ENCODE measurements at places on chromosomes 13 and 19.

- no peak for DNase-seq
These were observed 16.7 kb downstream of the SYDE1 start for GRCh38 chr19:15123900-15124299.

DNA sequence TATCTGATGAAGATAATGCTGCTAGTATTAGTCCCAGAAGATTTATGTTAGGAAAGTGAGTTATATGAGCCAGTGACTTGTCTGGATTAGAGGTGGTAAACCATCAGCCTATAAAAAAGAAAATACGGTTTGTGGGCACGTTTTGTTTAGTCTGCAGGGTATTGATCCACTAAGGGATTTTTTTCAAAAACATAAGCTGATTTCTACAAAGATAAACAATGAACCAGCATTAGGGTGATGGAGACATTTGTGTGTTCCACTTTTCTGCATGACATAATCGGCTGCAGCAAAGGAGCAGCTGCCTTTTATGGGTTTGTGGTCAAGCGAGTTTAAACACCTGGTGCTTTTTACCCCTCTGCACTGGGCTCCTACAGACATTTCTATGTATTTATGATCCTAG, 836.4 kb upstream of the GPC6 start:
- DNase-seq = no peak

GRCh38 chr19:45954156-45954555, 19.5 kb downstream of the NOVA2 start:
- DNase-seq = no peak

DNA sequence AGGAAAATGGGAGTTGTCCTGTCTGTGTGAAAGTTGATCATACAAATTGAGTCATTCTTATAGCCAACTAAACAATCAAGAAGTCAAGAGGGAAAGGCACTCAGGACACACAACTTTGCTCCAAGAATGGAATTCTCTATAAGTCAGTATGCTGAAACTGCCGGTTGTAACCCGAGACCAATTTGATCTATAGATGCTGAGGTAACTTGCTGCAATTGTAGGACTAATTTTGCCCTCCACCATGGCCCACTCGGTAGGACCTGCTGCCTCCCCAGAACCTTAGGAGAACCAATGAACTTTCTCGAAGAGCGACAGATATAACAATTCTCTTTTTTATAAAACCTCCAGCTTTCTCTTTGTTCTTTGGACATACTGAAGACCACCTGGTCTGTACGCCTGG, 157.0 kb downstream of the RNF17 start:
- DNase-seq = no peak

GRCh38 chr13:26498656-26499601, 58.6 kb upstream of the WASF3 start:
- peak; percentile 26 for DNase-seq

DNA sequence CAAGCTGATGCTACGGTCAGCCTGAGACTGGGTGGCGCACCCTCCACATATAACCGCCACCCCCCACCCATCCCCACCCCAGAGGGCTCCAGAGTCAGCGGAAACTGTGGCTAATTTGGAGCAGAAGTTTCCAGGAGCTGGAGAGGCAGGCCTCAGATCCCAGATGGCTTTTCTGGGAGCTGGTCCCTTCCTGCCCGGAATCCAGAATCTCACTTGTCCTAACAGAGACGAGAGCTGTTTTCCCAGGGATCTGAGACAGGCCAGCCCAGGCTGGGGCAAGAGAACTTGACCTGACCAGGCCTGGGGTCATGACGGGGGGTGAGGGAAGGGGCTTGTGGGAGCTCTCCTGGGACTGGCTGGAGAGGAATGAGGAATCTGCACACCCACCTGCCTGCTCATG, 6.5 kb downstream of the EPHX3 start:
- DNase-seq = no peak

GRCh38 chr19:44587963-44588770, 25.2 kb upstream of the IGSF23 start:
- DNase-seq = no peak

DNA sequence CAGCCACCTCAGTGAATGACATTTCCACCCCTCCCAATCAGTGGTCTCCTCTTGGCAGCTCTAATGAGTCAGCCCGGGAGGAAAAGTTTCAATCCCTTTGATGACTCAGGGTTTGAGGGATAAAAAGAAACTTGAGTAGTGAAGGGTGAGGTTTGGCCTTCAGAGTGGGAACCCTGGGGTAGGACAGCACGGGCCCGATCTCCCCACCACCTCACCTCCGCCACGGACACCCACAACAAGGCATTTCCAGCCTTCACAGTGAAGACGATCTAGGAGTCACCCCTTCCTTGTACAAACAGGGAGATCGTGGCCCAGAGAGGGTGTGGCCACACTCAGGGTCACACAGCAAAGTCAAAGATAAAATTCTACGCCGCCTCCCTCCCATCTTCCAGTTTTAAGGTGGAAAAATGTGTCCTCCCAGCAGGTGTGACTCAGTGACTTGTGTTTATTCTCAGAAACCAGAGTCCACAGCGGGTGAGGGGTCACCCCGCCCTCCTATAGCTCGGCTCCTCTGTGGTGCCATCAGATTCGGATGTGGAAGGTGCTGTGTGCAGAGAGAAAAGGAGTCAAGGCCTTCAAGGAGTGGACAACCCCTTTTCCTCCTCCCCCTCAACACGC, 12.3 kb downstream of the CIB3 start:
- DNase-seq = no peak

DNA sequence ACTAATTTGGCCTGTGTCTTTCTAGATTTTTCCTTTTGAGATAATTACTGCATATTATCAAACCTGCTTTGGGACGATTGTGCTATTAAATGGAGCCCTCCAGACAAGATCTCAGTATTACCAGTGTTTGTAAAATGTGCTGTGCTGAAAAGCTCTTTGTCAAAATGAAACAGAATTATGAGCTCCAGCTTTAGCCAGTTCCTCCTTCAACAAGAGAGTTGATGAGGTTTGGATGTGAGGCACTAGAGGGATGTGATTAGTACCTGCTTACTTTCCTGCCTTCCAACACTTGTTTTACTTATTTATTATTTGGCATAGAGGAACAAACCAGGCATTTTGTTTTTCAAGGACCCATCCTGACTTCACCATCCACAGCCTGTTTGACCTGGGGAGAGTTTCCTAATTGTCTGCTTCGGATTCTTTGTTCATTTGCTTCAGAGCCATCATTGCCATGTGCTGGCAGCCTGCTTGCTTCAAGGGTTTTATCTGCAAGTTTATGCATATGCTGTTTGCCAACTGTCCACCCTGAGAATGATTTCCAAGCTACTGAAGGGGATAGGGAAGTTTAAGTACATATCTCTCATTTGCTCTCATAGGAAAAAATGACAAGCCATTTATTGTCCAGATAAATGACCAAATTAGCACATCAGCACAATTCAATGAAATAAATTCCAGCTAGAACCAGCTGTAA, 32.9 kb upstream of the CPB2 start:
- DNase-seq = no peak

DNA sequence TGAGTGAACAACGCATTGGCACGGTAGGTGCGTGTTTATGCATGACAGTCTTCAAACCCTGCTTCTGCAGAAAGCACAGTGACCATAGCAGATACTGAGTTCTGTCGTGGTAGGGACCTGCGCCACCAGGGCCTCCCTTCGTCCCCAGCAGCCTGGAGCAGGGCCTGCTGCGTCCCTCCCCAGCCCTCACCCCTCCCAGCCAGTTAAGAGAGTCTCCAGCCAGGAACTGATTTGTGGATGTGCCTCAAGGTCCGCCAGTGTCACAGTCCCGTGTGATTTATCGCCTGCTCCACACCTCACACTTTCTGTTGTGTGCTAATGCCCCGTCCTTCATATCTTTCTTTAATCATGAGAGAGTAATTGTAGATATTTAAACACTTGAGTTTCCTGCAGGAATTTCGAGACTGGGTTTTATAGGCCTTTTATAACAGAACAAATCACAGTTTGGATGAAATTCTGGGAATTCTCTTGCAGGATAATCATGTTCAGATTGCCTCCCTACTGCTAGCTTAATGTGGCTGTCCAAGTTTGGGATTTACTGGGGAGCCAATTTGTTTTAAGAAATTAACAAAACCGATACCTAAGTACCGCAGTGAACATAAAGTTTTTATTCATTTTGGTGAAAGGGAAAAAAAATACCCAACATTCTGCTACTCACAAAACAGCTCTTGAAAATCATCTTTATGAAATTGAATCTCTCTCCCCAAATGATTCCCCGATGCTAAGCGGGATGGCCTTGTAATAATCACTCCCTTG, 438.6 kb downstream of the TSHZ3 start:
- DNase-seq = no peak

DNA sequence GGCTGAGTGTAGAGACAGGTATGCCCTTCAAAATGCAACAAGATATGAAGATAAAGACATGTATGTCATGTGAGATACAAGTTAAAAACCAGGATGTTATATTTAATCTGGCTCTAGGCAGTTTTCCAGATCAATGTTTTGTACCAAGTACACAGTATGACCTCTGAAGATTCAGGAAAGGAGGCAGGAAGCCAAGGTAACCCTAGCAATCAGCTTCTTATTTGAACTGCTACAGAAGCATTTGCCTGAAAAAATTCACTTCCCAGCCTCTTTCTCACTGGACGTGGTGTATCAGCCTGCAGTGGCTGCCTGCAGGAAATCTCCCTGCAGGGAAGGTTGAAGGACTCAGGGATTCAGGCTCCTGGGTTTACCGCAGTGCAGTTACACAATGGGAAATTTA, 24.1 kb downstream of the OLFM4 start:
- DNase-seq = no peak

- no peak for DNase-seq
These were observed 7.3 kb downstream of the SGTA start for GRCh38 chr19:2775556-2776430.

DNA sequence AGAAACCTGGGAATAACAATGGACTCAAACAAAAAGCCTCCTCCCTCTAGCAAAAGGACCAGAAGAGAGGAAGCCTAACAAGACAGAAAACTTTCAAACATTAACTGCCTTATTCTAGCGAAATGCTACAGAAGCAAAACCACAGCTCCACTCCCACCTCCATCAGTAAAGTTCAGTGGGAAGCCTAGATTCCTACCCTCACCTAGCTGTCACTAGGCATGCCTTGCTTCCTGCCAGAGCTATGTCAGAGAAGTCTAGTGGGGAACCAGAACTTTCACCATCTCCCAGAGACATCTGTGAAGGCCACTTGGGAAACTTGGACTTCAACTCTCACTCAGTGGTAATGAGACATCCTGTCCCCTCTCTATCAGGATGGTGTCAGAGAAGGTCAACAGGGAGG, 37.1 kb downstream of the DPY19L3 start:
- no peak for DNase-seq

DNA sequence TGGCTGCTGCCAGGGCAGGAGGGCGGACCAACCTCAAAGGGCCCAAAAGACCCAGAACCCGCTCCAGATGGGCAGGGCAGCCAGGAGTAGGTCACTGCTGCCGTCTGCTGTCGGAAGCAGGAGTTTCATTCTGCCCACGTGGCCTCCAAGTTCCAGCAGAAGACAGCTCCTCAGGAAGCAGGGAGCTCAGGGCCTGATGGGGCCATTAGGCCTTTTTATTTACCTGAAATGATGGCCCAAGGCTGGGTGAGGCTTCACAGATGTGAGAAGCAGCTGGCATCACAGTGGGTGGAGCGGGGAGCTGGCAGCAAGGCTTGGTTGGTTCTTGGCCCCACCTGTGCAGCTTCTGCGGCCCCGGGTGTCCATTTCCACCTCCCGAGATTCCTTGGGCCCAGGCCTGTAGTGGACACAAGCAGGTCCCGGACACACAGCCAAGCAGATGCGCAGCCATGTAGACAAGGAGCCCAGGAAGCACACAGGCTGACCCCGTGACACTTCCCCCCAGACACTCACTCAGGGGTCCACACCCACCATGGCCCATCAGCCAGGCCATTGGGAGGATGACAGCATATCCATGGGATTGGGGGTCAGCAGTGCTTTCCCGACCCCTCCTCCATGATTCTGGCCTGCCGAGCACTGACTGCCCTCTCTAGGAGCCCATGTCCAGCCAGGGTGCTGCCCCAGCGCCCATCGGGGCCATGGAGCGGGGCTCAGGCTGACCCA, 26.4 kb downstream of the C13orf46 start:
- DNase-seq = no peak

- no peak for DNase-seq
These were observed 46.7 kb downstream of the ZNF729 start for GRCh38 chr19:22332924-22333323.

- DNase-seq = no peak
These were observed 437.5 kb downstream of the KLF12 start for GRCh38 chr13:73696713-73697112.

DNA sequence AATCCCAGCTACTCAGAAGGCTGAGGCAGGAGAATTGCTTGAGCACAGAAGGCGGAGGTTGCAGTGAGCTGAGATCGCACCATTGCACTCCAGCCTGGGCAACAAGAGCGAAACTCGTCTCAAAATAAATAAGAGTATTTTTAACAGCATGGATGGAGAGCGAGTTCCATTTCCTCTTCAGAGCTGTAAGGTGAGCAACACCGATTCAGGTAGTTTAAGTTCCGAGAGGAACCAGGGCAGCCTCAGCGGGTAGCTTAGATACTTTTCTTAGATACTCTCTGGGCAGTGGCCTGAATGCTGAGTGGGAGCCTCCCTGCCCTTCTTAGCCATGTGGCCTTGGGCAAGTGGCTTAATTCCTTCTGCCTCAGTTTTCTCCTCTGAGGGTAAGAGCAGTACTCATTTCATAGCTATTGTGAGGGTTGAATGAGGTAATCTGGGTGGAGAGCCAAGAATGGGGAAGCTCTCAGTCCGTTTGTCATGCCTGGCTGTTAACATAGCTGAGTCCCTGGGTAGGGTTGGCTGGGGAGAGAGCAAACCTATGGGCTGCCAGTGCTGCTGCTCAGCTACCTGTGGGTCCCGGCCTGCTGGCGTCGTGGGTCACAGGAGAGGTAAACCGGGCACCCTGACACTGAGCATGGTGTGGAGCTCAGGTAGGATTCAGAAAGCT, 4.1 kb downstream of the ATP11A start:
- no peak for DNase-seq

DNA sequence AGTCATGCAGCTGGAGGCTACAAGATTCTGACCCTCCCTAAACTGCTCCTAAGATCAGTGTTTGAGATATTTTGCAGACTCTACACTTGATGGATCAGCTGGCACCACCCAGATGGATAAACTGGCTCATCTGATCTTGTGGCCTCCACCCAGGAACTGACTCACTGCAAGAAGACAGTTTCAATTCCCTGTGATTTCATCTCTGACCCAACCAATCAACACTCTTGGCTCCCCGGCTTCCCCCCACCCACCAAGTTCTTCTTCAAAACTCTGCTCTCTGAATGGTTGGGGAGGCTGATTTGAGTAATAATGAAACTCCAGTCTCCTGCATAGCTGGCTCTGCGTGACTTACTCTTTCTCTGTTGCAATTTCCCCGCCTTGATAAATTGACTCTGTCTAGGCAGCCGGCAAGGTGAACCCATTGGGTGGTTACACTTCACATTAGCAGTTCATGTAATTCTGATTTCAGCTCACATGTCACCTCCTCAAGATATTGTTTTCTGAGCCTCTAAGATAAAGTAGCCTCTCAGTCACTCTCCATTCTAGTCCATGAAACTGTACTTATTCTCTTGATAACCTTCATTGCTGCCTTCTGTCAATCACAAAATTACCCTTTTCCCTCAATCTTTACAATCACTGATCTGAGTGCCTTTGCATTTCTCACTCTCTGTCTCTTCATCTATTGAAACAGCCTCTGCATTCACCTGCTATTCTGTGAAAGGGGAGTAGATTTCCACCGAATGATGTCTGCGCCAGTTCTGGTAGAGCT, 9.9 kb upstream of the FPR3 start:
- DNase-seq = no peak

- DNase-seq = peak; percentile 100
These were observed at the start of gene WBP4 for GRCh38 chr13:41061075-41061913. Gene WBP4, plus strand, starts transcription at chr13:41061509. Its CDS starts 165 bp downstream, at chr13:41061674.

Data from right kidney (tissue), 9 donors.